ENCODE measurements at places on chromosomes 4 and X. TPM values are rescaled to one million over a fixed set of nuclear protein-coding genes. Genes with fewer than 3 reads are reported as not detected.

Gene NXF2
- not detected for polyA plus RNA-seq

Gene CD40LG
- polyA plus RNA-seq = 0.10 TPM

Gene PAPSS1
- polyA plus RNA-seq = 91.6 TPM

Gene TAF7L
- polyA plus RNA-seq = 0.62 TPM

Gene SPACA5
- not detected for polyA plus RNA-seq

Gene FAT4
- 26.2 TPM for polyA plus RNA-seq

Gene UGT2B15
- not detected for polyA plus RNA-seq

Gene LPAR4
- 20.5 TPM for polyA plus RNA-seq

Gene MAGEA4
- polyA plus RNA-seq = not detected

DNA sequence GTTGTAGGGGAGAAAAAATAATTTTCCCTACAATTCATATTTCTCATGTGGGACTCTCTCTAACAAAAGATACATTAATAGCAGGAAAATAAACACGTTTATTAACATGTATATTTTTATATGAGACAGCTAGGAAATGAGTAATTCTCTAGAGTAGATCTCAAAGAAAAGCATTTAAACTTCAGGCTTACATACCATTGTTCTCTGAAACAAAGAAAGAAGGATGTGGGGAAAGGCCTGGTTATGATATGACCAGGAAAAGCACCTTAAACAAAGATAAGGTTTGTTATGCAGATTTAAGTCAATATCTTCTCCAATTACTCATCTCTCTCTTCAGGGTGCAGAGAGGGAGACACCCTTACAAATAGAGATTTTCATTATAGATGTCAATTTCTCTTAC lies 131.3 kb downstream of the SLC7A11 start:
- DNase-seq = no peak

DNA sequence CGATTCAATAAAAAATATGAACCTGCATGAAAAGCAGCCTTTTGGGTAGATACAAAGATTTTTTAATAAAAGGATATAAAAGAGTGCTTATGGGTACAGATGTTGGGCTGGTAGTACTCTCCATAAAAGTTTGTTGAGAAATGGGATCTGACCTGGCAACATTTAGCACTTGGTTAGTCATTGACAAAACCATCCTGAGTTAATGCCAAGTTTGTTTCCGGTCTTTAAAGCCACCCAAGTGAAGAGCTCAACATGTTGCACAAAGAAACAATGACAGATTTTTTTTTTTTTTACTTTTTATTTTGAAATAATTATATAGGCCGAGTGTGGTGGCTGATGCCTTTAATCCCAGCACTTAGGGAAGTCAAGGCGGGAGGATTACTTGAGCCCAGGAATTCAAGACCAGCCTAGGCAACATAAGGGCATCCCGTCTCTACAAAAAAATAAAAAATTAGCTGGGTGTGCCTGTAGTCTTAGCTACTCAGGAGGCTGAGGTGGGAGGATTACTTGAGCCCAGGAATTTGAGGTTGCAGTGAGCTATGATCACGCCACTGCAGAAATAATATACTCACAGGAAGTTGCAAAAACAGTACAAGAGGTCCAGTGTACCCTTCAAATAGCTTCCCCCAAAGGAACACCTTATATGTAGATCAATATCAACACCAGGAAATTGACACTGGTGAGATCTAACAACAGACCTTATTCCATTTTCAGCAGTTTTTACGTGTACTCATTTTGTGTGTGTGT lies 16.6 kb downstream of the CHST7 start:
- no peak for DNase-seq

DNA sequence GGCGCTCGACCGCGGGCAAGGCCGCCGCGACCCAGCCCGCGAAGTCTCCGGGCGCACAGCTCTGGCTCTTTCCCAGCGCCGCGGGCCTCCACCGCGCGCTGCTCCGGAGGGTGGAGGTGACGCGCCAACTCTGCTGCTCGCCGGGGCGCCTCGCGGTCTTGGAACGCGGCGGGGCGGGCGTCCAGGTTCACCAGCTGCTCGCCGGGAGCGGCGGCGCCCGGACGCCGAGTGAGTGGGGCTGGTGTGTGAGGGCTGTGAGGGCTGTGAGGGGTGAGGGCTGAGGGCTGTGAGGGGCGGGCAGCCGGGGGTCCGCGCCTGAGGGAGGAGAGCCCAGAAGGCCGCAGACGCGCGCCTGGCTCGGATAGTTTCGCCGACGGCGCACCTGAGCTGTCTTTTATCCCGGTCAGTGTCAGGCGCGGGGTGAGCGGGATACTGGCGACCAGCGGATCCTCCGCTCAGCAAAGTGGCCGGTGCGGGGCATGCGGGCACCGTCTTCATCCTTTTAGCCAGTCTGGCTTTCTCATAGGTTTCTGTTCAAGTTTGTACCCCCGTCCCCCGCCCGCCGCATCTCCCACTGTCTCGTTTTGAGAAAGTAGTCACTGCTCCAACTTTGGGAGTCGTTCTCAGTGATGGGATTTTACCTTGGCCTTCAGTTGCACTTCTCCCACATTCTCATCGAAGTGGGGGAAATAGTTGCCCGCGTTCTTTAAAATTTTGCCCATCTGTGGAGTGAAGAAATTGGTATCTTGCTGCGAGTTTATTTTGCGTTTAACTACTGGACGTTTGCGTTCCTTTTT lies 586 bp downstream of the HERC5 start:
- DNase-seq = no peak

- no peak for DNase-seq
These were observed 96.5 kb upstream of the TCEAL2 start for GRCh38 chrX:102029026-102029425.

DNA sequence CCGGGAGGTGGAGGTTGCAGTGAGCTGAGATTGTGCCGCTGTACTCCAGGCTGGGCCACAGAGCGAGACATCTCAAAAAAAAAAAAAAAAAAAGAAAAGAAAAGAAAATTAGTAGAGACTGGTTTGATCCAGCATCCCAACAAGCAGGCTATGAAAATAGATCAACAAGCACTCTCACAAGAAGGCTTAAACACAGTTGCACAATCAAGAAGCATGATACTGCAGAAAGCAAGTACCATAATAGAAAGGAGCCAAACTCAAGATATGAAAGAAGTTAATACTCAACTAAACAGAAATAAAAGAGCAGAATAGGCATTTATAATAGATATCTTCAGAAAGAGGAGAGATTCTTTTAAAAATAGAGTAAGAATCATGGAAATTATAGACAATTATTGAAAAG lies 10.6 kb downstream of the TLR6 start:
- DNase-seq = no peak

DNA sequence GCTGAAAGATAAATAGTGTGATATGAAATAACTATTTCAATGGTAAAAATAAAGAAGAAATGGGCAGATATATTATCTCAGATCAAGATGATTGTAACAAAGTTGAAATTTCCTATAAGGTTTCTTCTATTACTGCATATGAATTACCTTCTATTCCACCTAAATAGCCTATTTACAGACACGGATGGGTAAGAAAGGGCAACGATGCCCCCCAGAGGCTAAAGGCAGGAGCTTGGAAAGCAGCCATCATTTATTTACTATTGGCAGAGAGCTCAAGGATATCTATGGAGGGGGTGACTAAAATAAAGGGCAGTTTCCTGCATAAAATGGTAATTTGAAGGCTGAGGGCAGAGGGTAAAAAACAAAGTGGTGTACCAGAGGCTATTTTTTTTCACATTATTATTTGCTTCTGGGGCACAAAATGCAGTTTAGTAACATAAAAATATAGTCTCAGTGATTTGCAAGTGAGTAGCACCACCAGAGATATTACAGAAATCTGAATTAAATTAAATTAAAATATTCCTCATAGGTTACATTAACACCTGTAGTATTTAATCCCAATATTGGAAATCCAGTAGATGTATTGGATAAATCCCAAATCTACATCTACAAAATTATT lies 123.1 kb downstream of the BTC start:
- no peak for DNase-seq

- DNase-seq = no peak
These were observed 47.5 kb upstream of the IGFBP7 start for GRCh38 chr4:57157596-57158137.

GRCh38 chrX:45274576-45274975 lies 73.9 kb upstream of the DIPK2B start:
- DNase-seq = no peak

DNA sequence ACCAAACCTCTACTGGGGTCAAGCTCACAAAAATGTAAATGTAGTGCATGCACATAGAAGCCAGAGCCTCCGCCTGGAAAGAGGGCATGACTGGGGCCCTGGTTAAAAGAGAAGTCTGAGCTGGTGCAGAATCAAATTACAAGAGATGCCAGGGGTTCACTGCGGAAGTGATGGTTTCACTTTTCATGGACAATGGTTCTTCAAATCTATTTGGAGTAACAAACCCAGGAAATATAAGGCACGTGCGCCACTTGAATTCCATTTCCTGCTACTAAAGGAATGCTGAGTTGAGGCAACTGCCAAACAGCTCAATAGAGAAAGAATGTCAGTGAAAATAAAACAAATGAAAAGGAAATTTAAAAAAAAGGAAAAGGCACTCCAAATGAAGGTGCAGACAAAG lies 79.8 kb downstream of the FUNDC1 start:
- DNase-seq = no peak

- DNase-seq = no peak
These were observed 1064.0 kb upstream of the SLIT2 start for GRCh38 chr4:19187691-19188090.

GRCh38 chr4:73729534-73730165 lies 10.7 kb upstream of the CXCL8 start:
- no peak for DNase-seq

GRCh38 chr4:108270466-108271450 lies 102.0 kb upstream of the LEF1 start:
- no peak for DNase-seq

- DNase-seq = no peak
These were observed 813 bp downstream of the DIAPH2 start for GRCh38 chrX:96685210-96686099.

GRCh38 chr4:174036111-174036510 lies 247.4 kb downstream of the FBXO8 start:
- DNase-seq = no peak

DNA sequence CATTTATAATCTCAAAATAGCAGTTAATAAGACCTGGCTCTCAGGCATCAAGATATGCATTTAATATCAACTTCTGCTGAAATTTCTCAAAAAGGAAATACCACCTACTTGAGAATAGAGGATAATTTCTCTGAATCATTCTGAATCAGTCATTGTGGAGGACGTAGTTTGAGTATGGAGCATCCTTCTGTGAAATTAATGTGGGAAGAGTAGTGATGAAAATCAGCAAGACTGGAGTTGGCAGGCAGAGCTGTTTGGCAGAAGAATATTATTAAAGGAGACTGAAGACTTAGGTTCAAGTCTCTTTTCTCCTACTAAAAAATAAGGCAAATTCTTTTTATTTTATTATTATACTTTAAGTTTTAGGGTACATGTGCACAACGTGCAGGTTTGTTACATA lies 325.6 kb upstream of the ATOH1 start:
- DNase-seq = no peak

DNA sequence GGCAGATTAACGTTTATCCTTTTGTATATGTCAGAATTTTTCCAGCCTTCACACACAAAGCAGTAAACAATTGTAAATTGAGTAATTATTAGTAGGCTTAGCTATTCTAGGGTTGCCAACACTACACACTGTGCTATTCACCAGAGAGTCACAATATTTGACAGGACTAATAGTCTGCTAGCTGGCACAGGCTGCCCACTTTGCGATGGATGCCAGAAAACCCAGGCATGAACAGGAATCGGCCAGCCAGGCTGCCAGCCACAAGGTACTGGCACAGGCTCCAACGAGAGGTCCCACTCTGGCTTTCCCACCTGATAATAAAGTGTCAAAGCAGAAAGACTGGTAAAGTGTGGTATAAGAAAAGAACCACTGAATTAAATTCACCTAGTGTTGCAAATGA lies 94.8 kb downstream of the TET2 start:
- DNase-seq = no peak

DNA sequence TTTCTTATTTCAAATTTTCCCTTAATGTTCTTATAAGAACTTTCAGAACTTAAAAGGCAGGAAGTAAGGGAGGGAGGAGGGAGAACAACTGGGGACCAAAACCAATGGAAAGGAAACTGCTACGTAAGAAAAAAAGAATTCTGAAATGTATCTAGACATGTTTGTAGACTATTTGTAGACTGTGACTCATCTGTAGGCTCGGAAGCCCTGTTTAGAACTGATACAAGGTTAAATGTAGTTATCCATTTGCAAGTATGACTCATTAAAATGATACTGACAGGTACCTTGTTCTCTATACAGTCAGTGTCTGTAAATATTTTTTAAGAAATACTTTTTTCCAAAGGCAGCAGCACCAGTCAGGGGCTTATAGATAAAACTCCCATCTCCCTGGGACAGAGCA lies 202.0 kb downstream of the DHX15 start:
- no peak for DNase-seq

- no peak for DNase-seq
These were observed 425.4 kb upstream of the PITX2 start for GRCh38 chr4:111048316-111048715.

- no peak for DNase-seq
These were observed 146.1 kb upstream of the NEIL3 start for GRCh38 chr4:177163532-177163931.

GRCh38 chr4:156790866-156791265 lies 180.7 kb downstream of the PDGFC start:
- DNase-seq = no peak

DNA sequence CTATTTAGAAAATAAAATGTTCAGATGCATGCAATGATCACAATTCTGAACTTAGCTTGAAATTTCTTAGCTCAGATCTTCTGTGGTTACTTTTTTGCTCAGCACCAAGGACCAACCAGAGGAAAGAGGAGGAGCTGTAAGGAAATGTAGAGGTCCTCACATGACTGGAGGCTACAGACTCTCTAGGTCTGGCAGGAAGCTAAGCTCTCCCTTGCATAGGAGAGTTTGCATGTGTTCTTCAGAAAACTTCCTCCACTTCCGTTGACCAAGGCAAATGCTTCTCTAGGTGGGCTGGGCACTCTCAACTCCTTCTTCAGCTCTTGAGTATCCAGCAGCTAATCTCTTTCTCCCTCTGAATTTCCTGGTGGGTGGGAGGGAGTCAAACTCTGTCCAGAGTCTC lies 119.6 kb downstream of the BTC start:
- DNase-seq = no peak

DNA sequence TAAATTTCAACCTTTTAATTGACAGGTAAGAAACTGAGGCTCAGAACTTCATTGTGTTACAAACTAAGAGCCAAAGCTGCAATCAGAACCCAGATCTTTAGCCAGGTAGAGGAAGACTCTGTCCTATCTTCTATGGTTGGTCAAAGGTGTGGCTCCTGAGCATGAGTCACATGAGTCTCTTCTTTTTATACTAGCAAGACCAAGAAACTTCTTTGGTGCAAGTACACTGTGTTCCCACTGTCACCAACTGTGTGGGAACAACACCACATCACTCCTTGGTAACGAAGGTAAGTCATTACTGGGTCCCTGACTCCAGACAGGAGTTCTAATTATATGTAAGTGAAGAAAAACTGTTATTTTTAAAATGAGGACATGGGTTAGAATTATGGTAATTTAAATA lies 290.1 kb downstream of the INPP4B start:
- DNase-seq = no peak

GRCh38 chr4:80321776-80322175 lies 13.8 kb upstream of the CFAP299 start:
- no peak for DNase-seq
